NCI-H2081 (cell line): ENCODE measurements at places on chromosomes 2 and 18.

- no peak for DNase-seq
These were observed 22.4 kb downstream of the NPAS2 start for GRCh38 chr2:100842241-100842922.

DNA sequence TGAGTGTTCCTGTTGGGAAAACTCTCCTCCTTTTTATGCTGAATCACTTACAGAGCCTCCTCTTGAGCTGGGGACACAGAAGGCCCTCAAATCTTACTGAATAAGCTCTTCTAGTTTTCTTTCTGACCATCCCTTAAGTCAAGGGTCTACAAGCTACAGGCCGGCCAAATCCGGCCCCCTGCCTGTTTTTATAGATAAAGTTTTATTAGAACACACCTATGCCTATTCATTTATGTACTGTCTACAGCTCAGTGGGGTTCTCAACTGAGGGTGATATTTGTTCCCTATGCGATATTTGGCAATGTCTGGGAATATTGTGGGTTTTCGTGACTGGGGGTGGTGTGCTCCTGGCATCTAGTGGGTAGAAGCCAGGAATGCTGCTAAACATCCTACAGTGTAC, 14.0 kb downstream of the CDC42EP3 start:
- DNase-seq = no peak

DNA sequence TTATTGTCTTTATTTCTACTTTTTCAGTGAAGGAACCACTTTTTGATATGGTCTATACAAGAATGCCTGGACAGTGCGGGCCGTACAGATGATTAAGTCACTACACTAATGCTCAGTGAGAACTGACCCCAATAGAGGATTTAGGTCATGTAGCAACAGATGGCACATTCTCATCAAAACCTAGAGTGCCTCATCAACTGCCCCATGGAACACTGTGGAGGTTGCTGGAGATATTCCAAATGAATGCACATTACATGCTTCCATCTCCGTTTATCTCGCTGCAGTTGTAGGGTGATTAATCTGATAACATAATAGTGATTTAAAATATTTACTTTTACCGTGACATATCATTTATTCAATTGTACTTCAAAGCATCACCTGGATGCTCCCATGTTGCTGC, 41.8 kb upstream of the COPS8 start:
- DNase-seq = no peak

DNA sequence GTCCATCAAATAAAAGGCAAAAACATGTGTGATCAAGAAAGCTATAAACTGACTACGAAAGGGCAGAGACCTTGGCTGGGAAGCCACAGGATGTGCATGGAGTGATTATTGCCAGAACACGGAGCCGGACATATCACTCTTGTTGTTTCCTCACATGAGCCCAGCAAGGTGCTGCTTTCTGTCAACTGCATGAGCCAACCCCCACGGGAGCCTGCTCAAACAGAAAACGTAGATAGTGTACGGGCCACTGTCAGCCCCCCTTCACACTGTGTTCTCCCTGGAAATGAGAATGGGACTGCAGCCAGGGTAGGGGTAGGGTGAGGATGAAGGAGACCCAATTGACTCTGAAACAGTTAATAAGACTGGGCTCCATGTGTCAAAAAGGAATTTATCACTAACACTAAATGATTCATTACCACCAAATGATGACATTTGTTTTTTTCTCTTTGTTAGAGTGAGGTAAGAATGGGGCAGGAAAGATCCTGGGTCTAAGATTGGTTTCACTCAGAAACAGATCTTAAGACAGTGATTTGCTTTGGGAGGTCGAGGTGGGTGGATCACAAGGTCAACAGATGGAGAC, 235.8 kb downstream of the MREG start:
- DNase-seq = no peak

- DNase-seq = no peak
These were observed 213.9 kb upstream of the MAP2 start for GRCh38 chr2:209209943-209210342.

GRCh38 chr2:126839796-126840195, 58.9 kb upstream of the TEX51 start:
- DNase-seq = no peak

- no peak for DNase-seq
These were observed 96.2 kb downstream of the MRPS9 start for GRCh38 chr2:105134081-105134480.

- no peak for DNase-seq
These were observed 318.7 kb downstream of the GBX2 start for GRCh38 chr2:235849489-235849888.

GRCh38 chr2:179137200-179137759, 87.3 kb upstream of the CCDC141 start:
- no peak for DNase-seq

DNA sequence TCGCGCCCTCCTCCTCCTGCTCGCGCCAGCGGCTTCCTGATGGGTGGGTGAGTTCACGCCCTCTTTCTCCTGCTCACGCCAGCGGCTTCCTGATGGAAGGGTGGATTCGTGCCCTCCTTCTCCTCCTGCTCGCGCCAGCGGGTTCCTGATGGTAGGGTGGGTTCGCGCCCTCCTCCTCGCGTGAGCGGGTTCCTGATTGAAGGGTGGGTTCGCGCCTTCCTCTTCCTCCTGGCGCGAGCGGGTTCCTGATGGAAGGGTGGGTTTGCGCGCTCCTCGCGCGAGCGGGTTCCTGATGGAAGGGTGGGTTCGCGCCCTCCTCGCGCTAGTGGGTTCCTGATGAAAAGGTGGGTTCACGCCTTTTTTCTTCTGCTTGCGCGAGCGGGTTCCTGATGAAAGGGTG, 62.0 kb upstream of the MGAT5 start:
- no peak for DNase-seq

DNA sequence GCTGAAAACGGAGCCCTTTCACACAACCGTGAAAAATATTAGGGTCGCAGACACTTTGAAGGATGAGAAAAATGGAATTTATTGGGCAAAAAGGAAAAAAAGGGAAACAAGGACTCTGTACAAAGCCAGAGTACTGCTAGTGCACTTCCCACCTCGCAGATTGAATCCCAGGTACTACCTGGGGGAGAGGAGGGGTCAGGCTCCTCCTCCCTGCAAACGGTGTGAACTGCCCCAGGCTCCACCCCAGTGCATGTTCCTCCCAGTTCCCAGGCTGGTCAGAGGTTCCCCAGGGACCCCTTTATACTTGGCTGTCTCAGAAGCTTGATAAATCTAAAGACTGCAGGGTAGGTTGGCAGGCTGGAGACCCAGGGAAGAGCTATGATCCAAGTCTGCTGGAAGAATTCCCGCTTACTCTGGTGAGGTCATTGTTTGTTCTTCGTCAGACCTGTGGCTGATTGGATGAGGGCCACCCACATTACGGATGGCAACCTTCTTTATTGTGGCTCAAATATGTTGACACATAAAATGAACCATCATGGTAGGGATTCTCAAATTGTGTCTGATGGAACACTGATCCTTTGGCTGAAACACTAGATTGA, 290.4 kb upstream of the POU3F3 start:
- no peak for DNase-seq

GRCh38 chr2:151843691-151844061, 15.5 kb upstream of the ARL5A start:
- no peak for DNase-seq

DNA sequence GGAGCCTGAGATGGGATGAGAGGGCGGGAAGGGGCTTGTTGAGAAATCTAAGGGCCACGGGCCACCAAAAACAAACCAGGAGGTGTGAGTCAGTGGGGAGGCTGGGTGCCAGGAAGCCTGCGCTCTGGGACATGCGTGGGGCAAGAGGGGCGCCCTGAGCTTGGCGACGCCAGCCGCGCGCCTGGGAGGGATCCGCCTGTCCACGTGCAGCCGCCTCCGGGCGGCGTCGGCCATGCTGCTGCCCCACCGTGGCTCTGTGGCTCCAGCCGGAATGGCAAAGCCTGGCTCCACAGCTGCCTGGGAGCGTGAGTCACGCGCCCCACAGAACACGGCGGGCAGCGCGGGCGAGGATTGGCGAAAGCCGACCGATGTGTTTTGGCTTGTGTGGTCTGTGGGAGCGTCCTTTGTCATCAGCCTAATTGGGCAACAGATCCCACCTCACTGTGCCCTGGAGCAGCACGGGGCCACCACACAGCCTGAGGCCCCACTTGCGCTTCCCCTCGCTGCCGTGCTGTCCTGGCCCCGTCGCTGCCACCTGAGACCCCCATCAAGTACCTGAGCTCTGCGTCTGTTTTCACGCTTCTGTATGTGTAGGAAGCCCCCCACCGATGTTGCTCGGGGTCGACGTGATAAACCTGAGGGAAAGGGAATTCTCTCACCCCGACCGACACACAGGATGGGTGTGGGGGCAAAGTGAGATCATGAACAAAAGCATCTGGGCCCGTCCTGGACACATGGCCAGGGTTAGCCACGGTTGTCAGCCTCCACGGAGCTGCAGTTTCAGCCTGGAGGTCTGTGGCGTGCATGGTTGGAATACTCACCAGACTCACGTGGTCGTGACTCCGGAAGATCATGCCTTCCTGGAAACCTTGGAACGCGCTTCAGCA, 80.5 kb downstream of the NFATC1 start:
- DNase-seq = no peak

- DNase-seq = no peak
These were observed 352.2 kb downstream of the EN1 start for GRCh38 chr2:118495290-118495689.

- DNase-seq = no peak
These were observed 112.3 kb upstream of the ATP5MC3 start for GRCh38 chr2:175293776-175294175.

DNA sequence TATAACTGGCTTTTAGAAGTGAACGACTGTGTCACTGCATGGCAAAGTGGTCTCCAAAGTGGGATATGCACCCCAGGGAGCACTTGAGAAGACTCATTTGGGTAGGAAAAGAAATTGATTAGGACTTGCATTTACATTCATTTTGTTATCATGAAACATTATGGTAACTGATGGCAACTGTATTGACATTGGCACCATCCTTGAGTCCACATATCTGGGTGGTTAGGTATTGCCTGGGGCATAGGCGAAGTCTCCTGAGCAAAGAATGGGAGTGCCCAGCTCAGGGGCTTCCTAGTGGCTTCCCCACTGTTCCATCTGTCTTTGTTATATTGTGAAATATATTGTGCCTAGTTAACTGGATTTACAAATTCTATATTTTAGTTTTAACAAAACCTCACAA, 29.2 kb downstream of the SPATS2L start:
- DNase-seq = peak; percentile 20

GRCh38 chr2:169796441-169796840, 2.2 kb upstream of the SSB start:
- DNase-seq = no peak

- no peak for DNase-seq
These were observed 152.1 kb downstream of the THSD7B start for GRCh38 chr2:136917411-136917881.

GRCh38 chr2:67712484-67712883, 315.4 kb downstream of the ETAA1 start:
- no peak for DNase-seq

- no peak for DNase-seq
These were observed 144.3 kb downstream of the VAPA start for GRCh38 chr18:10057894-10058791.

DNA sequence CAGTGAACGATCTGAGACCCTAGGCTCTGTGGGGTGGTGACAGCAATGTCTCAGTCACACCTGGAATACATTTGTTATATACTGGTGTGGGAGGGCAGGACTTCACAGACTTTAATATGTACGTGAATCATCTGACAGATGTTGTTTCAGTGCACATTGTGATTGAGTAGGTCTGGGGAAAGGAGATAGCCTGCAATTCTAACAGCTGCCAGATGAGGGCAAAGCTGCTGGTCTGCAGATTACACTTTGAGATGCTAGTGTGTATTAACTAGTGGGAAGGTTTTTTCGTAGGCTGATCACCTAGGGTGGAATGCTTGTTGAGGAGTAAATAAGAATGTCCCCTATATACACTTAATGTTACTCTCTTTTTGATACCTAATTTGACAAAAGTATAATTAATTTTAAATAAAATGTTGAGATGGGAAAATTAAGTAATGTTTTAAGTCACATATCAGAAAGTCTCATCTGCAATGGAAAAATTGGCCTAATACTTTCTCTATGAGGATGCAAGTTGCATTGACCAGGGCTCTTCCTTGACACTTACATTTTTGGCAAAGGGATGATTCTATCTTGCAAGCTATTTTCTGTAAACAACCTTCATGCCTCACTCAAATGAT, 496.9 kb upstream of the HNMT start:
- DNase-seq = peak; percentile 31

DNA sequence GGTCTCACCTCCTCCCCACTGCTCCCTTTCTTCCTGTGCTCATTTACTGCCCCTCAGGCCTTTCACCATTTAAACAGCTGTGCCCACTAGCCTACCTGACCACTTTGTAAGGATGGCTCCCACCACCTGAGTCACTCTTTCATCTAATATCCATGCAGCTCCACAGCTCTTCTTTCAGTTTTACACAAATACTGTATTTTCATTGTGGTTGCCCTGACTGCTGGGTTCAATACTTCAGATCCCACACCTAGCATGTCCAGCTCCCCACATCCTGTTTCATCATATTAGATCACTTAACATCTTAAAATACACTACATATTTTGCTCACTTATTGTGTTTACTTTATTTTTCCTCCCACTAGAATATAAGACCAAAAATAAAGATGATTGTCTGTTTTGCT, 1110.6 kb downstream of the TSN start:
- DNase-seq = no peak

DNA sequence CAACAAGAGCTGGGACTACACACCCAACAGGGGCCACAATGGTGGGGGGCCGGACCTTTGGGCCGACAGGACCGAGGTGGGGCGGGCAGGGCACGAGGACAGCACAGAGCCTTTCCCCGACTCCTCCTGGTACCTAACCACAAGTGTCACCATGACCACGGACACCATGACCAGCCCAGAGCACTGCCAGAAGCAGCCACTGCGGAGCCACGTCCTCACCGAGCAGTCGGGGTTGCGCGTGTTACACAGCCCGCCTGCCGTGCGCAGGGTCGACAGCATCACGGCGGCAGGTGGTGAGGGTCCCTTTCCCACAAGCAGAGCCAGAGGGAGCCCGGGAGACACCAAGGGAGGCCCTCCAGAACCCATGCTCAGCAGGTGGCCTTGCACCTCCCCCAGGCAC, 119.5 kb downstream of the MTCL1 start:
- DNase-seq = no peak

DNA sequence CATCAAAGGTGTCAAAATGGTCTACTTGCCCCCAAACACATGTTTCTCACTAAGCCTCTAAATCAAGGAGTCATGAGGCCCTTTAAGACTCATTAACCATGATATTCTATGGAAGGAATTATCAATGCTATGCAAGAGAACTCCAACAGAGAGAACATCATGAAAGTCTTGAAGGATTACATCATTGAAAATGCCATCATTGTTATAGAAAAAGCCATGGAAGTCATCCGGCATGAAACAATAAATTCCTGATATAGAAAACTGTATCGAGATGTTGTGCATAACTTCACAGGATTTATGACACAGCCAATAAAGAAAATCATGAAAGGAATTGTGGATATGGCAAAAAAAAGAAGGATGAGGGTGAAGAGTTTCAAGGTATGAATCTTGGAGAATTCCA, 1363.6 kb upstream of the CDH2 start:
- DNase-seq = no peak
